ENCODE measurements at places on chromosomes 3 and 15.
A peak's percentile ranks its signal among the peaks of the same experiment; 100 is the strongest.

DNA sequence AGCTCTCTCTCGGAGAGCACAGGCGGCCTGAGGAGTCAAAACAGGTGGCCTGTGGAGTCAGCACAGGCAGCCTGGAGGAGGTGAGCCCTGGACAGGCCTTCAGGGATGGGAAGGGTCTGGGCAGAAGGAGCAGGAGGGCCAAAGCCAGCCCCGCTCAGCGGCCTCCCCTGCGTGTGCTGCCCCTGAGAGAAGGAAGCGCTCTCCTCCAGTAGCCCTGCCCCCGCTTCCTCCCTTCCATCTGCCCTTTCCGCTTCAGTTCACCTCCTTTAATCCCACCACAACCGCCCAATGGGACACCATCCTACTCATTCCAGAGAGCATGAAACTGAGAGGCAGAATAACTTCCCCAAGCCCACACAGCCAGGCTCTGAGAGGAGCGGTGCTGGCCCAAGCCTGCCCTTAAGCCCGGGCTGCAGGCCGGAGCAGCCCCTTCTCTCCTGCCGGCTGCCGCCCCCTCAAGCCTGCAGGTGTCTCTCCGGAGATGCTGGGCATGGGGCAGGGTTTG, 3.2 kb upstream of the NR2E3 start:
- DNase-seq = no peak

GRCh38 chr3:20456511-20456910, 270.5 kb upstream of the SGO1 start:
- DNase-seq = no peak

- no peak for DNase-seq
Observed at GRCh38 chr15:99895956-99896311, 162.7 kb upstream of the LYSMD4 start.

DNA sequence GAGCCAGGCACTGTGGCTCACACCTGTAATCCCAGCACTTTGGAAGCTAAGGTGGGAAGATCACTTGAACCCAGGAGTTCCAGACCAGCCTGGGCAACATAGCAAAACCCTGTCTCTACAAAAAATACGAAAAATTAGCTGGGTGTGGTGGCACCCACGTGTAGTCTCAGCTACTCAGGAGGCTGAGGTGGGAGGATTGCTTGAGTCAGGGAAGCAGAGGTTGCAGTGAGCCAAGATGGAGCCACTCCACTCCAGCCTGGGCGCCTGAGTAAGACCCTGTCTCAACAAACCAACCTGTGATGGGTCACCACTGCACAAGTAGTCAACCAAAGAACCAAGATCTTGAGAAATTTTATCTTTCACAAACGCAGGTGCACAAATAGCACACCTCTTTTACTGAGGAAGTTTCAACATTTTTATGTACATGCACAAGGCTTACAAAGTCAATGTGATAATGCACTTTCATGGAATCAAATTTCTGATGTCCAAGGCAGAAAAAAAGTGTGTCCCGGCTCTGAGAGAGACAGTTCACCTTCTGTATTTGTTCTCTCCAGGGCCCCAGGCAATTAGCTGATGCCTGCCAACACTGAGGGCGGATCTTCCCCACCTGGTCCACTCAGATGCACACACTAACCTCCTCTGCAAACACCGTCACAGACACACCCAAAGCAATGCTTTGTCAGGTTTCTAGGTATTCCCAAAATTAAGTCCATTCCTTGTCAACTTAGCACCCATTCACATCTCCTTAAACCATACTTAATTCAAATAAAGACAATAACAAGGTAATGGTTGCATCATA, 12.4 kb downstream of the ACAA1 start:
- DNase-seq = no peak

DNA sequence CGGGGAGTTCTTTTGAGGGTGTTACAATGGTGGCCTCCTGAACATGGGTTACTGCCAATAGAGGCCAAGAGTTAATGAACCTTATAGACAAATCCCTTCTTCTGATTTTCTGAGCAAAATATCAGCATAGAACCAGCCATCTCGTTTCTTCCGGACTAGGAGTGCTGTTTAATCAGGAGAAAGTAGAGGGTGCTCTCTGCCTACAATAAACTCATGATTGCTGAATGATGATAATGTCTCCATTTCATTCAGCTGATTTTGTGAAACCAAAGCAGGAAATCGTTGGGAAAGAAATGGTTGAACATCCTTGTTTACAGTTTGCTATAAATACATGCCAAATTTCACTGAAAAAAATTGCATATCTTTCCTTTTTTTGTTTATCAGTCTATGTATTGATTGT, 142.8 kb upstream of the PLSCR5 start:
- DNase-seq = peak; percentile 21

DNA sequence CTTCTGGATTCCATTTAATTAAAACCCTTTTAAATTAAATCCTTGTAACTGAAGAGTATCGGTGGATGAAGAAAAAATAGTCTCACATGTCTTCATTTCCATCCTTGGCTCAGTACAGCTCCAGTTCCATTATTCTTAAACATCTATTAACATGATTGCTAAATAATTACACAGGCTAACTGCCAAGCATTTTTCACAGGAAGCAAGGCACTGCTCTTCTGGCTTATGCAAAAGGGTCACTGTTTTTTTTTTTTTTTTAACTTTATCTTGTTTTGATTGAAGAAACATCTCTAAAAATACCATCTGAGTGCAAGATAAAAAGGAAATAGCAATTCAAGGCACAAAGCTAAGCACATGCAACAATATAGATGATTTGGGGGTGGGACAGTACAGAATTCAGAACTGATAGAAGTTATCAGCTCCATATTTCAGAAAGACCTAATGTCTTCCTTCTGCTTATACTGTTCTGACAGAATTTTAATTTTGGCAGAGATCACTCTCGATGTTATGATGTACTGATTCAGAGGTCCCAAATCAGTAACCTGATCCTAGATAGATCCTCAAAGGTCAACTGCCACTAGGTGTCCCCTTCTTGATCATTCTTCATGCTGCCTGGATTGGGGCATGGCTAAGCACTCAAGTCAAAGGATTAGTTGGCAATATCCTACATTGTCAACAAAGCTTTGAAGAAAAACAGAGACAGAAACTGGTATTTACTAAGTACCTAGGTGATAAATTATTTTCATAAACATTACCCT, 57.8 kb upstream of the ACTC1 start:
- DNase-seq = no peak

GRCh38 chr15:77002436-77002835, 7.5 kb downstream of the PSTPIP1 start:
- no peak for DNase-seq

DNA sequence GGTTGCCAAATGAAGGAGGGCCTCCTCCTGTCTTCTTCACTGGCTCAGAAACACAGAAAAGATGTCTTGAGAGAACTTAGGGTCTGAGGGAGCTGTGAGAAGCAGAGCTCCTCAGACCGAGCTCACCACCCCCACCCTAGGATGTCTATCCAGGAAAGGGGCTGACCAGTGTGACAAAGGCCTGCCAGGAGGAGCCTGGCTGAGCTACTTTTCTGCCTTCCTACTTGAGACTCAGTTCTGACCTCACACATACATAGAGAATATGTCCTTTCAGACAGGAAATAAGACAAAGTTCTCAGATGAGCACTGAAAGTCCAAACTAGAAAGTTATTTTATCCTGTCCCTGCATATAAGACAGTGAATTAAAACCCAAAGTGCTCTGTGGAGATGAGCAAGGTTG, 54.5 kb downstream of the KIF9 start:
- DNase-seq = no peak

- no peak for DNase-seq
Observed at GRCh38 chr3:188946351-188947240, 225.2 kb upstream of the TPRG1 start.

- no peak for DNase-seq
Observed at GRCh38 chr3:191804935-191805334, 344.0 kb downstream of the PYDC2 start.

DNA sequence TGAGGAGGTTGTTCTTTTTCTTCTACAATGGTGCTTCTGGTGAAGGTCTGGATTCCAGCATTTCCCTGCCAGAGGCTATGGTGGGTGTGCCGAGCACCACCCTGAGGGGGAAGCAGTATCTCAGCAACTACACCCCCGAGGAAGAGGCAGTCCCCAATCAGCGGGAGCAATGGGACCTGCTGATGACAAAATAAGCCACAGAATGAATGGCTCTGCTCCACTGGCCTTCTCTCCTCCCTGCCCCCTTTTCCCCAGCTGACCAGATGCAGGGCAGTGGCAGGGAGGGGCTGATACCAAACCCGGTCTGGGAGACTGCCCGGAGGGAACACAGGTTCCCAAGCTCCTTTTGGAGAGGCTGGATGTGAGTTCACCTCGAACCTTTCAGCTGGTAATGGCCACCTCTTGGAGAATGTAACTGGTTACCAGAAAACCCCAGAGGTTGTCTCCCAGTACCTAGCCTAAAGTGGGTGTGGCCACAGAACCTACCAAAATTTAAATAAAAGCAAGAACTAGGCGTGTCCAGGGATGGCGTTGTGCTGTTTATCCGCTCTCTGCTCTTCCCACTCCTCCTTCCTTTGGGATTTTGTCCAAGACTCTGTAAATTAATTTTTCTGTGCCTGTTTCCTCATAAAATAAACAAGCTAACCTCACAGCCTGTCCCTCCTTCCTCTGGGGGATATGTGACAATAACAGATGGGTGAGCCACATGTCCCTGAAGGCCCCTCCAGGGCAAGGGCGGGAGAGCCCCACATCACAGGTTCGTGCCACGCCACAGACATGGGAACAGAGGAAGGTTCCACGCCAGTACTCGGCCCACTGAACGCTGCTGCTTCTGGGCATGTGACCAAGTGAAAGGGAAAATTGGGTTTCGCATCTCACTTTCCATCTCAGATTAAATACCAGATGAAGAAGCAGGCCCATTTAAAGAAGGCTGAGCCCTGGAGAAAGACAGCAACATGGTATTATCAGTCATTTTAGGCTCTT, 35.1 kb upstream of the SPTBN5 start:
- no peak for DNase-seq

GRCh38 chr15:61834076-61834697, 226.1 kb downstream of the VPS13C start:
- peak; percentile 67 for DNase-seq

DNA sequence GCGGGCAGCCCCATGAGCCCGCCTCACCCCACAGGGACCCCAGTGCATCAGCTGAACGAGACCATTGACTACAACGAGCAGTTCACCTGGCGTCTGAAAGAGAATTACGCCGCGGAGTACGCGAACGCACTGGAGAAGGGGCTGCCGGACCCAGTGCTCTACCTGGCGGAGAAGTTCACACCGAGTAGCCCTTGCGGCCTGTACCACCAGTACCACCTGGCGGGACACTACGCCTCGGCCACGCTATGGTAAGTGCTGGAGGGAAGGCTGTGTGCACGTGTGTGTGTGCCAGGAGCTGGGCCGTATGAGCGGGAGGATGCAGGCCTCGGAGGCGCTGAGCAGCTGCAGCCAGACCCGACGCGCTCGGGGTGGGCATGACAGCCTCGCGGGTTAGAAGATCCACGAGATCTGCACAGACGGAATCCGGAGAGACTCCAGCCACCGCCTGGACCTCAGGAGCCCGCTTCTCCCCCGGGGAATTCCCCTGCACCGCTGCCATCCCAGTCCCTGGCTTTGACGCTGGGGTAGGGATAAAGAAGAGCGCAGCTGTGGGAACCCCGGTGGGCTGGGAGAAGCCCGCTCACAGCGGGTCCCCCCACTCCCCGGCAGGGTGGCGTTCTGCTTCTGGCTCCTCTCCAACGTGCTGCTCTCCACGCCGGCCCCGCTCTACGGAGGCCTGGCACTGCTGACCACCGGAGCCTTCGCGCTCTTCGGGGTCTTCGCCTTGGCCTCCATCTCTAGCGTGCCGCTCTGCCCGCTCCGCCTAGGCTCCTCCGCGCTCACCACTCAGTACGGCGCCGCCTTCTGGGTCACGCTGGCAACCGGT, 2.6 kb downstream of the DUOXA2 start:
- DNase-seq = no peak

DNA sequence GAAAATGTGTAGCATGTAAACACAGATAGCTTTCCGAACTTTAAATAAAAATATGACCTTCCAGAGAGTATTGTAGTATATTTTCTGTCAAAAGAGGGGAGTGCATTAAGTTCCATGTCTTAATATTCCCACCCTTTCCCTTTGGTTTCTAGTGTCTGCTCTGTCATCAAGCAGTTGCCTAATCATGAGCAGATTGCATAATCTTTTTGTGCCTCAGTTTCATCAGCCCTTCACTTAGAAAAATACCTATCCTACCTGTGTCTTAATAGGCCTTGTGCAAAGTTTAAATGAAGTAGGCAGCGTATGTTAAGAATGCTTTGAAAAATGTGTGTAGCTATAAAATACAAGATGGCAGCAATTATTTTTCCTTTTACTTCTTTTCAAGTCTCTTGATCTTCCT, 52.8 kb downstream of the CALML4 start:
- DNase-seq = no peak

GRCh38 chr3:21750831-21751391, at the start of gene ZNF385D:
Gene ZNF385D (minus strand): TSS chr3:21751210. CDS start chr3:21750916, 294 bp downstream.
- no peak for DNase-seq

- peak; percentile 56 for DNase-seq
Observed at GRCh38 chr3:179321668-179322285, 1.1 kb upstream of the ZNF639 start.

GRCh38 chr3:107213044-107213669, 164.1 kb upstream of the CCDC54 start:
- DNase-seq = no peak

- no peak for DNase-seq
Observed at GRCh38 chr3:123593381-123593780, 8.5 kb upstream of the HACD2 start.

GRCh38 chr3:99833617-99834205, 16.0 kb downstream of the CMSS1 start:
- no peak for DNase-seq

DNA sequence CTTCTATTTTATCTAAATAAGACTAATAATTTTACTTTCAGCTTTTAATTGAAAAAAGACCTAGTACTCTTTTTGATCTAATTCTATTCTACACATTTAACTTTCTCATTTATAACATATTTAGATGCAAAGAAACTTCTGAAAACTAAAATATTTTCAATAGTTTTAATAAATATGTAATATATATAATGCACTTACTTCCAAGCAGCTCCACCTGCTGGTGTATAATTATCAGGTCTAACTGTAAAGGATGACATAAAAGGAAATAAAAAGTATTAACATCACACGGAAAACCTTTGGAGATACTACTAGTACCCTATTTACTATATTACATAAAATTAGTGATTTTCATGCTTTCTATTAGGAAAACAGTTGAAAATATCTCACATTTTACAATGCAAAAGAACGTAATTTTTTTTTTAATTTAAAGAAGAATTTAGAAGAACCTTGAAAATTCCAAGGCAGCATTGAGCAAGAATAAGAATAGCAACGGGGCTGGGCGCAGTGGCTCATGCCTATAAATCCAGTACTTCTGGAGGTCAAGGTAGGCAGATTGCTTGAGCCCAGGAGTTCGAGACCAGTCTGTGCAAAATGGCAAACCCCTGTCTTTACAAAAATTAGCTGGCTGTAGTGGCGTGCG, 10.2 kb downstream of the PLSCR5 start:
- no peak for DNase-seq

GRCh38 chr3:172161959-172162358, 122.6 kb downstream of the FNDC3B start:
- no peak for DNase-seq
